Effector CD4-positive, alpha-beta T cell (primary cell): ENCODE measurements at places on chromosomes 16 and 17.

DNA sequence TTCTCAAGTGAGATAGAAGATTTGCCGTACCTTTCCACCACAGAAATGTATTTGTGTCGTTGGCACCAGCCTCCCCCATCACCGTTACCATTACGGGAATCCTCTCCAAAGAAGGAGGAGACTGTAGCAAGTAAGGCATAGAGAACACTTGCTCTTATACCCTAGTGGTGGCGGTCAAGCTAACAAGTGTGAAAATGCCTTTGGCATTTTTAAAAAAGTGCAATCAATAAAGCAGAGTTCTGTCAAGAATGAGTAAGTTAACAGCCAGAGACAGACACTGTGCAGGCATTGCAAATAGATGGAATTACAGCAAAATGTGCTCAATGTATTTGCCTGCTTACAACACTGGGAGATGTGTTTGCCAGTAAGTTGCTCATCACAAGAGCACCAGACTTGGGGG is 7.7 kb downstream of the MSL1 start:
- DNase-seq, result no peak

DNA sequence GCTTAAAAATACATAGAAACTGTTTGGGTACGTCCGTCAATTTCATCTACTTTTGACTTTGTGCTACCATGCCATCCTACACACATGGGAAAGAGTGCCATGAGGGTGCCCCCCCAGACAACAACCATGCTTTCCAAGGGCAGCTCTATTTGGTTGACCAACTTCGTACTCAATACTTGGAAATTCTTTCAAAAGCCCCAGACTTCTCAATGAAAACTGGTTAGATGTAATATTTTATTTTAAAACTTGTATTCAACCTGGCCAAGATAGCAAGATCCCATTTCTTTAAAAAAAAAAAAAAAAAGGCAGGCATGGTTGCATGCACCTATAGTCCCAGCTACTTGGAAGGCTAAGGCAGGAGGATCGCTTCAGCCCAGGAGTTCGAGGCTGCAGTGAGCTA is 98.4 kb downstream of the PARN start:
- no peak for DNase-seq

- no peak for DNase-seq
These were observed 983.9 kb upstream of the EEF2KMT start for GRCh38 chr16:6081320-6081976.

- DNase-seq, result no peak
These were observed 313.6 kb downstream of the SNX29 start for GRCh38 chr16:12290165-12290564.

GRCh38 chr16:86117756-86118155 is 218.8 kb downstream of the IRF8 start:
- no peak for DNase-seq

DNA sequence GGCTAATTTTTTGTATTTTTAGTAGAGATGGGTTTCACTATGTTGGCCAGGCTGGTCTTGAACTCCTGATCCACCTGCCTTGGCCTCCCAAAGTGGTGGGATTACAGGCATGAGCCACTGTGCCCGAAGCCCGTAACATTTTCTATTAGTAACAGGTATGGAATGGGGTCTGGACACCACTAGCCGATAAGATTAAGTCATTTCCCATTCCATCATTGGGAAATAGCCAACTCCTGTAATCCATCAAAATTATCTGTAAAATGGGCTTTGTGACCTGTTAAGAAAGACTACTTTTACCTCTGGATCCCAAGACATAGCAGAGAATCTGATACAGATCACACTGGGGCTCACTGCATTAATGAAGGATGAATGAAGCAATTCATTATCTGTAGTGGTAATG is 3.9 kb upstream of the LUC7L3 start:
- DNase-seq, result no peak

- DNase-seq, result no peak
These were observed 20.4 kb upstream of the CPNE2 start for GRCh38 chr16:57071831-57072582.

DNA sequence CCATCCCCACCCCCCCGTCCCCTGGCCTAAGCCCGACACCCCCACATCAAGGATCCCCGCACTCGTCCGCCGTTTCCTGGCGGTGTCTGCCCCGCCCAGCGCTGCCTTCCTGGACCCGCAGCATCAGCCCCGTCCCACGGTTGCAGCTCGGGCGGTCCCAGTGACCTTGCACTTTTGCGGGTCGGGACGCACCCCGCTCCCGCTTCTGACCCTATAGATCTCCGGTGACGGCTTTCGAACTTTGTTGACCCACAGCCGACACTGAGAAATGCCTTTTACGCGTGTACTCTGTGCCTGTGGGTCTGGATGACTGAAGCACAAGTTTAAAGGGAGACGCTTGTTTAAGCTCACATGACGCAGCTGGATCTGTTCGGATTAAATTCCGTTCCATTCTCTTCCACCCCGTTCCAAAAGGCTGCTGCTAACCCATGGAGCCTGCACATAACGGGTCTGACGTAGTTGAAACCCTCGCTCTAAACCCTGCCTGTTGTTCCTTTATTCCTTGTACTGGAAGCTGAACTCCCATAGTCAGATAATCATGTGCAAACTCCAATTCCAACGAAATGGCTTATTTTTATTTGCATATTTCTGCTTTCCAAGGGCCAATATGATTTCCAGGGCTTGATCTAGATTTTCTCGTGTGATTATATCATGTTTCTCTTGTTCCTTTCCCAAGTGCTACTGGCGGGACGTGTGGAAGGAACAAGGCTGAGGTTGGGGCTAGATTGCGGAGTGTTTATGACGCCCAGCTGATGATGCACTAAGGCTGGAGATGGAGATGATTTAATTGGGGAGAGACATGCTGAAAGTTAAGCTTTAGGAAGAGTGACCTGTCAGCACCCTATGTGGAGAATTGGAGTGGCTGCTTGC is 834 bp downstream of the FLYWCH1 start:
- DNase-seq, result peak; percentile 21

DNA sequence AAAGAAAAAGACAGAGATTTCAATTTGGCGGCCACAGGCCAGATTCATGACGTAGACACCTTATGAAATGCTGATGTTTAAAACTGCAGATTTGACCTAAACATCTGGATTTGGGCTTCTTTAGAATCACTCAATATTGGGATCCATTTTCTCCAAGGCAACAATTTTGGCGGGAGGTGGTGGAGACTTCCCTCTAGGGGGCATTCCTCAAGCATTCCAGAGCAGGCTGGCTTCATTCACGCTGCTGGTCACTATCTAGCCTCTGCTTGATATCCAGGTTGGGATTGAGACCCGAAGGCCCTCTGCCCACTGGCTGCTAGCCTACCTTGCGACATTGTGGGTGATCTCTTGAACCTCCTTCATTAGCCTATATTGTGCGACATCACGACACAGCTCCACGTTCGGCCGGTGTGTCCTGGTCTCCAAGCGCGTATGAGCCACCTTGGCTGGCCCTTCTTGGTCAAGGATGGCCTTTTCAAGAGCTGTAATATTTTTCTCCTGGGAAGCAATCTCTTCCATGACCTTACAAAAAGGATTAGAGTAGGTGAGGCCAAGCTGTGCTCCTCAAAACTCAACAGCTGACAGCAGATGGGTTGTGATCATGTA is 24.5 kb downstream of the FBXO39 start:
- DNase-seq, result no peak

DNA sequence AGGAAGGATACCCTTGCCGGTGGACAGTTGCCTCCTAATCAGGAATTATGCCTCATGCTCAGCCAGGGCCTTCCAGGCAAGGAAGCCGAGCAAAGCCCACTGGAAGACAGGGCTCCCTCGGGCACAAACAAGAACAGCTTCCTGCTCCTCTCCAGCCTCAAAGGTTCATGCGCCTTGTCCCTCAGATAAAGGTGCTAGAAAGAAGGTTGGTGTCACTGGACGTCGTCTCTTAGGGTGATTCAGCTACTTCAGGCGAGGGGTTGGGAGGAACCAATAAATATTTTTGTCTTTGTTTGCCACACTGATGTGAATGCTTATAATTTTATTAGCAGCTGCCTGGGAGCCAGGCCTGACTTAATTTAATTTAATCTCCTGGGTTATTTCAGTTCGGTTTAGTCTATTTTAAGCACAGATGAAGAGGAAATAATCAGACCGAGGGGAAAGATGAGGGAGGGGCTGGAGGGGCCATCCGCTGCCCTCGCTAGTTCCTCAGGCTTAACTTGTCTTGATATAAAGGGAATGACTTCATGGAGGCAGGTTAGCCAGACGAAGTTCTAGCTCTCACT is 171.8 kb upstream of the CACNG5 start:
- no peak for DNase-seq

DNA sequence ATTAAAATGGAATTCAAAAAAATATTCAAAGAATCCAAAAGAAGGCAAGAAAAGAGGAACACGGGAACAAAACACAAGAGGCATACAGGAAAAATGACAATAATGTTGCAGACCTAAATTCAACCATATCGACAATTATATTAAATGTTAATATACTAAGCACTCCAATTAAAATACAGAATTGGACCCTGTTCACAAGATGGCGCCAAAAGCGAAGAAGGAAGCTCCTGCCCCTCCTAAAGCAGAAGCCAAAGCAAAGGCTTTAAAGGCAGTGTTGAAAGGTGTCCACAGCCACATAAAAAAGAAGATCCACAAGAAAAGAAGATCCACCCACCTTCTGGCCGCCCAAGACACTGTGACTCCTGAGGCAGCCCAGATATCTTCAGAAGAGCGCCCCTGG is 6.3 kb upstream of the XAF1 start:
- DNase-seq, result no peak

DNA sequence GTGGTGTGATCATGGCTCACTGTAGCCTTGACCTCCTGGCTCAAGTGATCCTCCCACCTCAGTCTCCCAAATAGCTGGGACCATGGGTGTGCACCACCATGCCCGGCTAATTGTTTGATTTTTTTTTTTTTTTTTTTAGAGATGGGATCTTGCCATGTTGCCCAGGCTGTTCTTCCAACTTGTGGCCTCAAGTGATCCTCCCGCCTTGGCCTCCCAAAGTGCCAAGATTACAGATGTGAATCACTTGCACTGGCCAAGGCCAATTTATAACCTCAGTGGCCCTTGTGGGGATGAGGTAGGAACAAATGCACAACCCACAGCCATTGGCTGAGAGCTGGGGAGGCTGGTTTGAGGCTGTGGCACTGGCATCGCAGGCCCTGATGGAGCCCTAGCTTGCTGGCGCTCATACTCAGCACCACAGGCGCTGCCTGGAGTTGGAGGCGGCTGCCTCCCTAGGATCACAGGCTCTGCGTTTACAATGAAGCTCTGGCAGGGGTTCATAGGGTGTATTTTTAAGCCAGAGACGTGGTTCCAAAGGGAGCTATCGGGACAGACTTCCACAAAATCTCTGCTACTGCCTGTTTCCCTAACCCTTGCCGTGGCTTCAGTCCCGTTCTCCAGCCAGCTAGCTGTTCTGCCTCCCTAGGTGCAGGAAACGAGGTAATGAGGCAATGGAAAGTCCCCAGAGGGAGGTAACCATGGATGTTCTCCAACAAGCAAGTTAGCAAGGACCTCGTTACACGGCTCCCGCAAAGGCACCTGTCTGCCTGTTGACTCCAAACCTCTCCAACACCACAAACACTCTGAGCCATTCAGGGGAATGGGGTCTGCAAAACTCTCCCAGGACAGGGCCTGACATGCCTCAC is 2.9 kb downstream of the ABCA3 start:
- DNase-seq, result no peak

DNA sequence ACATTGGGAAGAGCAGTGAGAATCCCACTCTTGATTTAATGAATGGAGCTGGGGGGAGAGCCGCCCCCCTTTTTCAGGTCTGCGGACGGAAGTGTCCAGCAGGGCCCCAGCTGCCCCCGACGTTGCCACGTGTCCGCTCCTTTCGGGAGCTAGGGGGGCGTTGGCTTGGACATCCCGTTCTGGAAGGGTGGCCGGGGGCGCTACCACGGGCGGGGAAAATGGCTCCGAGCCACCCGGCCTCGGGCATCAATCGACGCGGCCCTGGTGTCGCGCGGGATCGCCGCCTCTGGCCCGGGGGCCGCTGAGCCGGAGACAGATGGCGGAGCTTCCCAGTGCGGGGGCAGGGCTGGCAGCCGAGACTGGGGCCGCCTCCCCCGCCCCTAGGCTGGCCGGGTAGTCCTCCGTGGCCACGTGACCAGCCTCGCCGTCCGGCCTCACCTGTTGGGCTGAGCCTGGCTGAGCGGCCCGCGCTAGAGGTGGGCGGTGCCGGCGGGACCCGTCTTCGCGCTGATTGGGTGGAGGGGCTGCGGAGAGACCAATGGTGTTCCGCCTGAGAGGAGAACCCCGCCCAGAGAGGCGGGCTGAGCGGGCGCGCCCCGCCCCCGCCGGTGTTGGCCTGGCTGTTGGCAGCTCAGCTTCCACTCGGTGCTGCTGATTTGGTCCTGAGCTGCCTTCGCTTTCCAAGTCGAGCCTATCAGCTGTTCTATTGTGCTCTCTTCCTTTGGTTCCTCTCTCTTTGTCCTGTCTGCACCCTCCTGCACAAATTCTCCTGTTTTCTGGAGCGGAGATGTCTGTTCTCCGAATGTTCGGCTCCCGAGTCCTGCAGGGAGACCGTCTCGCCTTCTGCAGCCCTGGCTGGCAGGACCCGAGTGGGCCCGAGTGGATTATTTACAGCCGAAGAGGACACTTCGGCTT is 8.3 kb downstream of the HS3ST3B1 start:
- peak; percentile 90 for DNase-seq

- no peak for DNase-seq
These were observed 9.3 kb downstream of the ARRB2 start for GRCh38 chr17:4719684-4720221.

DNA sequence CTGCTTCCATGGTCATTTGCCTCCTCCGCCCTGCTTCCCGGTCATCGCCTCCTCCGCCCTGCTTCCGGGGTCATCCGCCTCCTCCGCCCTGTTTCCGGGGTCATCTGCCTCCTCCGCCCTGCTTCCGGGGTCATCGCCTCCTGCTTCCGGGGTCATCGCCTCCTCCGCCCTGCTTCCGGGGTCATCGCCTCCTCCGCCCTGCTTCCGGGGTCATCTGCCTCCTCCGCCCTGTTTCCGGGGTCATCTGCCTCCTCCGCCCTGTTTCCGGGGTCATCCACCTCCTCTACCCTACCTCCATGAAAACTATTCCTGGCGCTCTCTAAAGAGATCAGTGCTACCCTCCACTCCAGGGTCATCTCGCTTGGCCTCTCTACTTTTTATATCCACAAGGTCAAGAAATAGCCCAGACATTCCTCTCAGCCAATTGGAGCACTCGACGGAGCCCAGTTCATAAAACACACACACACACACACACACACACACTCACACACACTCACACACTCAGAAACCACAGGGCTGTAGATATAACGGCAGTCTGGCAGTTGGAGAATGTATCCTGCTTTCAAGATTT is 44.8 kb downstream of the TRARG1 start:
- DNase-seq, result no peak

GRCh38 chr17:18016426-18016825 is 22.5 kb downstream of the ATPAF2 start:
- DNase-seq, result no peak

DNA sequence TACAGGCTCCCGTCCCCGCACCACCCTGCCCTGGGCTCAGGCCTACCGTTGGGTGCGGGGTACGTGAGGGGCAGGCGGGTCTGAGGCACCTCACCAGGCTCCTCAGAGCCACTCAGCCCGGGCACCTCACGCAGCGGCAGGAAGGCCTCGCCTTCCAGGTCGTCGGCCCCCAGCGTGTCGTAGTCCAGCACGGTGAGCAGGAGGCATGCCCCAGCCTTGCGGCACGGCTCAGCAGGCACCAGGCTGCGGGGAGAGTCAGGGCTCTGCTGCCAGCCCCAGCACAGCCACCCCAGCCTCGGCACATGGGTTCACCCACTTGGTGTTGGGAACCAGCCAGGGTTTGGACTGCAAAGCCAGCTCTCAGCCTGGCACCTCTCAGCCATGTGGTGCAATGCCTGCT is 15.5 kb downstream of the UNC13D start:
- DNase-seq, result no peak

- no peak for DNase-seq
These were observed 388.0 kb upstream of the CDH8 start for GRCh38 chr16:62424206-62424605.
